ENCODE measurements at places on chromosomes 13 and 19. TPM values are rescaled to one million over a fixed set of nuclear protein-coding genes. Genes with fewer than 3 reads are reported as not detected.

DNA sequence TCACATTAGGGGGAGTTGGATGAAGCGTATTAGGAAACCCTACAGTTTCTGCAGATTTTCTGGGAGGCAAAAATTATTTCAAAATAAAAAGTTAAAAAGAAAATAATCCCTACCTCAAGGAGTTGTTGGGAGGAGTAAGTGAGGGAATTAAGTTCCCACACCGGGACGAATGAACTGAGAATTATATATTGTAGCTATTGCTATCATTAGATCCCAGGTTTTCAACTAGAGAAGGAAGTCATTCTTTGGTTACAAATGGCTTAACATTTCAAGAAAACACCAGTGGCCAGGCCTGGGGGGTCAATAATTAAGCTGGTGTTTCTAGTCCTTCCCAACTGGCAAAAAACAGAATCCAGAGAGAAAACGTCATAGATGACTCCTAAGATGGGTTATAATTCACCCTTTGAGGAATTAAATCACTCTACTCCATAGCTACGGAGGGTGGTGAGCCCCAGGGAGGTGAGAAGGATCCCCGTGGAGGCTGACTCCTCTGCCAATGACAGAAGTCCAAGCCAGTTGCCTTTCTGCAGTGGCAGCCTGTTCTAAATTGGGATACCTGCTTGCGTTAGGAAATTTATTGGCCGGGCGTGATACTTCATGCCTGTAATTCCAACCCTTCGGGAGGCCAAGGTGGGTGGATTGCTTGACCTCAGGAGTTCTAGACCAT lies 1.2 kb upstream of the MYDGF start:
- H3K4me1 ChIP-seq: peaks cover 16% of the 10 kb centered on the region
- H3K27ac ChIP-seq: no peak overlapping the region

COQ8B gene
- 21.5 TPM for total RNA-seq

DNA sequence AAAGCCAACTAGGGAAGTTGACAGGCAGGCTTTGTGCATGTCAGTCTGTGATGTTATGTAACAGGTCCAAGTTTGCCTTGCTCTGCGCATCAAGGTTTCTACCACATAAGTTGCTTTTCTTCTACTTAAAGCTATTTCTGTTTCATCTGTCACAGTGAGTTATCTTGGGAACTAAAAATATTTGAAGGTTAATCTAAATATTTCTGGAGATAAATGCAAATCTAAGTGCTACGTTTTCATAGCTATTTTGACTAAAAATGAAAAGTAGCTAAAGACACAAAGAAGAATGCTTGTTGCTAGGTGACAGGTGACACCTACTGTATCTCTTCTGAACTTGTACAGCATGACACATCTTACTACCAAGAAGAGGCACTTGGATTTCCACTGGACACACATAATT lies 135.6 kb downstream of the KLF12 start:
- peaks cover 9% of the 10 kb centered on the region for H3K36me3 ChIP-seq
- no peak for DNase-seq
- no peaks in the 10 kb centered on the region for H3K27me3 ChIP-seq
- H3K27ac ChIP-seq: no peak overlapping the region
- no peak overlapping the region for H3K4me3 ChIP-seq
- peaks cover 9% of the 10 kb centered on the region for H3K4me1 ChIP-seq

DNA sequence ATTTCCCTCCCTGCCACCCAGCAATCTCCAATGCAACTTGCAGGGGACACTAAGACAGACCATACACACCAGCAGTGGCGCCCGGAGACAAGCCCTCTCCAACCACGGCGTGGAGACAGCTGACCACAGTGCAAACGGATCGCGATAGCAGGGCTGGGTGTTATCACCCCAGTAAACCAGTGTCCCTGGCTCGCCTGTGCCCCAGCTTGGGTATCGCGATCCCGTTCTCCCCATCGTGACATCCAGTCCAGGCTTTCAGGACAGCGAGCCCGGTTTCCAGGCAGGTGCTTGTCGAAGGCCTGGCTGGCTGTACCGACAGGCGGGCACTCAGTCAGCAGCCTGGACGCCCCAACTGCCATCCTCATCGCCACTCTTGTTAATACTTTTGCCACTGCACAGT lies 20.7 kb upstream of the NANOS2 start:
- no peak overlapping the region for H3K4me3 ChIP-seq
- peaks cover 30% of the 10 kb centered on the region for H3K27me3 ChIP-seq
- no peak overlapping the region for H3K27ac ChIP-seq
- peaks cover 15% of the 10 kb centered on the region for H3K4me1 ChIP-seq
- no peak for DNase-seq

GRCh38 chr13:112638157-112638750 lies 50.3 kb upstream of the TUBGCP3 start:
- peaks cover 18% of the 10 kb centered on the region for H3K27me3 ChIP-seq
- H3K27ac ChIP-seq: no peak overlapping the region
- DNase-seq: no peak
- peaks cover 8% of the 10 kb centered on the region for H3K4me1 ChIP-seq

CYP2S1 gene
- 0.83 TPM for total RNA-seq

GRCh38 chr19:43636121-43636683 lies 3.4 kb downstream of the CADM4 start:
- H3K36me3 ChIP-seq: no peaks in the 10 kb centered on the region
- H3K27me3 ChIP-seq: peaks cover 38% of the 10 kb centered on the region
- DNase-seq: no peak
- peaks cover 14% of the 10 kb centered on the region for H3K4me1 ChIP-seq
- H3K27ac ChIP-seq: no peak overlapping the region
- no peak overlapping the region for H3K4me3 ChIP-seq
